ENCODE measurements at places on chromosomes 11 and 22. TPM values are rescaled to one million over a fixed set of nuclear protein-coding genes. Genes with fewer than 3 reads are reported as not detected.

The CDC45 gene
- total RNA-seq = not detected

The RFPL2 gene
- not detected for total RNA-seq

The SLC22A8 gene
- total RNA-seq = not detected

The RAG2 gene
- not detected for total RNA-seq

The MAPK11 gene
- 9.4 TPM for total RNA-seq

The EXPH5 gene
- 4.8 TPM for total RNA-seq

The CRYBB2 gene
- not detected for total RNA-seq

The HPX gene
- total RNA-seq = 3.6 TPM

The RAB3IL1 gene
- 11.5 TPM for total RNA-seq

The SCGB1A1 gene
- not detected for total RNA-seq

The PRG3 gene
- total RNA-seq = not detected

The MRGPRF gene
- 152 TPM for total RNA-seq

The OR56A1 gene
- not detected for total RNA-seq

The UBQLN3 gene
- total RNA-seq = not detected

The MS4A3 gene
- total RNA-seq = not detected
